ENCODE measurements at places on chromosomes 16 and 17. TPM values are rescaled to one million over a fixed set of nuclear protein-coding genes. Genes with fewer than 3 reads are reported as not detected.

DNA sequence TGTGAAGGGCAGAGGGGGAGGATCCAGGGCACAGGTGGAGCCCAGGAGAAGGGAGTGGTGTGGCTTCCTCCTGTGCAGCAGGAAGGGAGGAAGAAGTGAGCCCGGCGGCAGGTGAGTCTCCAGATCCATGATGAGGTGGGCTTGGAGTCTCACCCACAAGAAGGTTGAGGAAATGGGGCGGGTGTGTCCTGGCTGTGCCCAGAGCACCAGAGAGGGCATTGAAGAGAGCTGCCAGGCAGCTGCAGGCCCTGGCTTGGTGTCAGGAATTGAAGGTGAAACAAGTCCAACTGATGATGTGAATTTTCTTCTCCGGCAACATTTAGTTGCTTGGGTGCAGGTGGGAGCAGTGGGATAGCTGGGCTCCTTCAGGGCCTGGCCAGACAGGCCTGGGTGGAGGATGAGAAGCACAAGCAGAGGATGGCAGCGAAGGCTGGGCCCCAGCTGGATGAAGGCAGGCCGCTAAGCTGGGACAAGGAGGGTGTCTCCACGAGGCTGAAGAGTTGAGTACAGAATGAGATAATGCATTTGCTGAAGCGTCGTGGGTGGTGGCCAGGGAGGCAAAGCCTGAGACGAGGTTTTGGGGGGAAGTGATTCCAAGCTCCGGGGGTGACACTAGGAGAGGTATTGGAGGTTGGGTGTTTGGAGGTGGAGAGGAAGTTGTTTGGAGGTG, 18.3 kb downstream of the NT5M start:
- no peak for DNase-seq

Gene CHST5
- 0.05 TPM for polyA plus RNA-seq

- no peak for DNase-seq
Observed at GRCh38 chr17:27780828-27781404, 19.4 kb downstream of the NOS2 start.

DNA sequence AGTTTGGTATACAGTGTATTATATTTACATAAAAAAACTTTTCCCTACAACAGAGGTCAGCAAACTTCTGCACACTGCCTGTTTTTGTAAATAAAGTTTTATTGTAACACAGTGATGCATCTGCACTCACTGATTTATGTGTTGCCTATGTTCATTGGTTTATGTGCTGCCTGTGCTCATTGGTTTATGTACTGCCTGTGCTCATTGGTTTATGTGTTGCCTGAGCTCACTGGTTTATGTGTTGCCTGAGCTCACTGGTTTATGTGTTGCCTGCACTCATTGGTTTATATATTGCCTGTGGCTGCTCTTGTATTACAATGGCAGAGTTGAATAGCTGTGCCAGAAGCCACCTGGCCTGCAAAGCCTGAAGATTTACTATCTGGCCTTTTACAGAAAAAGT, 81.6 kb downstream of the MYH11 start:
- no peak for DNase-seq

- no peak for DNase-seq
Observed at GRCh38 chr17:2044263-2044894, 2.6 kb downstream of the OVCA2 start.

Gene SYT17
- polyA plus RNA-seq: 4.9 TPM

All from muscle of back (tissue), 13 donors.